HEK293T (cell line): ENCODE measurements at places on chromosomes 7 and 10.

DNA sequence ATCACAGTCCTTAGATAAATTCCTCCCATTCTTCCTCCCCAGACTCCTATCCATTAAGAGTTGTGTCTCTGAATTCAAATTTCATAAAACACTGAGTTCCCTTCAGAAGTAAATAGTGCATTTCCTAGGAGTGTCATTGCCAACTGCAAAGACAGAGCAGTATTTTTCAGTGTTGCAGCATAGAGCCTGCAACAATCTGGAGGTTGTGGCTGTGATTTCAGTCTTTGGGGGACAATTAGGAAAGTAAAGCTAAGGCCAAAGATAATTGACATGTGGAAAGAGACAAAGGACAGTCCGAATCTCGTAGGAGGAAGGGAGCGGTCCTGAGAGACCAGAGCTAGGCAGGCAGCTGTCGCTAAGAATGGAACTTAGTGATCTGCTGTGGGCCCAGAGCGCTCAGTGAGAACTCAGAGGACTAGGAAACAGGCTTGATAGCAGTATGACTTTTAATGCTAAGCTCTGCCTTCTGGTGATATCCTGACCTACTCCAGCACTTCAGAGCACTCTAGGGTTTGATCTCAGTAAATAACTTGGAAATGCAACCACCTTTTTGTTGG is 46.2 kb downstream of the PRPF18 start:
- DNase-seq, result no peak

DNA sequence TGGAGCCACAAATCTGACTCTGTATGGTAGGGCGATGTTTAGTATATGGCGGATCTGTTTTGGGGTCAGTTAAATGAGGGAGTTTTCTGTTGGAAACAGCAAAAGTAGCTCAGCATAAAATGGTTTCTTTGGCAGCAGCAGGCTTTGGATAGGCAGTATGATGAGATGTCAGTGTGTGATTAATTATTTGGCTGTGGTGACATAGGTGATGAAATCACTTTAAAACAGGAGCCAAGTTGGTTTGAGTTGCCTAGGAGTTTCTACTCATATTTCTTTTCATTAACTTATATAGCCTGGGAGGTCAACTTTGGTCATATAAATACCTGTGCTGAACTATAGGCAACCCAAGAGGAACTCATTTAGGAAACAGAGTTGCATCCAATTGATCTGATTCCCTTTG is 291.2 kb downstream of the LRMDA start:
- DNase-seq, result no peak

- DNase-seq, result peak; percentile 17
These were observed 558 bp downstream of the TCTN3 start for GRCh38 chr10:95693071-95693667.

DNA sequence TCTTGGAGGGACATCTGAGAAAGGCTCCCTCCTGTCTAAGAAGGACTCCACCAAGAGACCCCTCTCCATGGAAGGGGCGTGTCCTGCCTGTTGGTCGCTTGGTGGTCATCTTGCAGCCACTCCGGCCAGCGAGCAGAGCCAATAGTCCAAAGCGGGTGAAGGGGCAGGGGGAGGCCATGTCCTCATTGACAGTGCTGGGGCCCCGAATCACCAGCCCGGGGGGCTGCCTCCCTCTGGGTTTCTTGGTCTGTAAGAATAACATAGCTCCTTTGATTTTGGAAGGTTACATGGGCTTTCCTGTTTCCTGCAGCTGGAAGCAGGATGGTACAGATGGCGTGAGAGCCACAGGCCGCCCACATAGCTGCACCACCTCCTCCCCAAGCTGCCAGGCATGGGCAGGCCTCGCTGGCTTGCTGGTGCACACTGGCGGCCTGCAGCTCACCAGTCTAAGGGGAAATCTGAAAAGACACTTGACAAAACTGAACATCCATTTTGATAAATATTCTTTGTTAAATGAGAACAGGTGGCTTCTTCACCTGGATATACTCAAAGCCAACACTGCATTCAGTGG is 105.8 kb downstream of the ARHGAP22 start:
- no peak for DNase-seq

DNA sequence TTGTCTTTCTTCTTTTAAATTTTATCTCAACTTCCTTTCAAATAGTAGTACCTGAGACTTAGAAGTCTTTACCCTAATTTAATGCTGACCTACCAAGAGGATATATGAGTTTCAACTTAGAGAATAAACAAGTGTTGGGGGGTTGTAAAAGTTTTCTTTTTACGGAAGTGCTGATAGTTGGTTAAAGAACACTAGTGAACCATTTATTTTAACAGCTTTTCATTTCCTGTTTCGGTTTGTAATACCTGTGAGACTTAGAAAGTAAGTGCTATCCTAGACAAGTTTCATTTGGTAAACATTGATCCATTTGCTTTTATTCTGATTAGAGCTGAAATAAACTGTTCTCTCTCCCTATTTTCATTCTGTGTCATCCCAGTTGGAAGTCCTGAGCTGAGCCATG is 683.1 kb upstream of the SORCS1 start:
- DNase-seq, result no peak

DNA sequence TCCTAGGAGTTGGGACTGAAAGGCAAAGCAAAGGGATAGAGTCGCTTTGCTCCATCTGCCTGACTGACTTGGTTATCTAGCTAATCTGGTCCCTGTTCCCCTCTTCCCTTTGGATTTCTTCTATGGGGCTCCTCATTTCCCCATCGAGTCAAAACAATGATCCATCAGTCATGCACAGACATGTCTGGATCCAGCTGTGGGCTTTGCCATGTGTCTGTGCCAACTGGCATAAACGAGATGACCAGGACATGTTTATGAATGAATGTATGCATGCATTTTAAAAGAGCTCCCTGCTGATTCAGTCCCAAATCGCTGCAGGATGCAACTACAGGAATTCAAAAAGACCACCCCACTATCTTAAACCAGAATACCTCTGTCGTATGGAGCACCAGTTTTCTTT is 122.0 kb downstream of the ARL4A start:
- DNase-seq, result no peak

DNA sequence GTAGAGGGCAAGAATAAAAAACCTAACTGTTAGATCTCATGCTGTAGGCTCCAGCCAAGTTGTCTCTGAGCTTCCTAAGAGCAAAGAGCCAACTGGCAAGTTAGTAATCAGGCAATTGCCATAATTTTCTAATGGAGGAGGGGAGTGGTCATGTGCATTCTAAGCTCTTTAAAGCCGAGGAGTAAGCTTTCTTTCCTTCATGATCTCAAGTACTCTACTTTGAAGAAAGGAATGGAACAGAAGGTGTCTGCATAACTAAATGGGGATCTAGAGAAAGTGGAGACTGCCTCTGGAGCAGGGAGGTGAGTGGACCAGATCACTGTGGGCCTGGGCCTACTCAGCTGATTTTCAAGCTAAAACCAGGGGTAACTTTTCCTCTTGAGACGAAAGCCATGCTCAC is 37.7 kb upstream of the TOMM7 start:
- DNase-seq, result no peak

GRCh38 chr10:74047304-74047703 is 49.4 kb downstream of the VCL start:
- DNase-seq, result no peak

DNA sequence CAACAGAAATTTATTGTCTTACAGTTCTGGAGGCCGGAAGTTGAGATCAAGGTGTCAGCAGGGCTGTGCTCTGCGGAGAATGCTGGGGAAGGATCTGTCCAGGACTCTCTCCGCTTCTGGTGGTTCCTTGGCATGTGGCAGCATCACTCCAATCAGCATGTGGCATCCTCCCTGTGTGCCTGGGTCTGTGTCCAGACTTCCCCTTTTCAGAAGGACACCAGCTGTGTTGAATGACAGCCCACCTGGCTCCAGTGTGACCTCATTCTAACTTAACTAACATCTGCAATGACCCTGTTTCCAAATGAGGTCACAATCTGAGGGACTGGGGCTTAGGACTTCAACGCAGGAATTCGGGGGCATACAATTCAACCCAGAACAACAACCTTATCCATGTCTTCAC is 141.9 kb downstream of the BMS1 start:
- no peak for DNase-seq

GRCh38 chr7:71264005-71264404 is 132.1 kb downstream of the GALNT17 start:
- no peak for DNase-seq

- no peak for DNase-seq
These were observed 58.8 kb downstream of the ZNF518A start for GRCh38 chr10:96188916-96189315.

- peak; percentile 58 for DNase-seq
These were observed 11.7 kb upstream of the HOXA2 start for GRCh38 chr7:27113991-27114769.

DNA sequence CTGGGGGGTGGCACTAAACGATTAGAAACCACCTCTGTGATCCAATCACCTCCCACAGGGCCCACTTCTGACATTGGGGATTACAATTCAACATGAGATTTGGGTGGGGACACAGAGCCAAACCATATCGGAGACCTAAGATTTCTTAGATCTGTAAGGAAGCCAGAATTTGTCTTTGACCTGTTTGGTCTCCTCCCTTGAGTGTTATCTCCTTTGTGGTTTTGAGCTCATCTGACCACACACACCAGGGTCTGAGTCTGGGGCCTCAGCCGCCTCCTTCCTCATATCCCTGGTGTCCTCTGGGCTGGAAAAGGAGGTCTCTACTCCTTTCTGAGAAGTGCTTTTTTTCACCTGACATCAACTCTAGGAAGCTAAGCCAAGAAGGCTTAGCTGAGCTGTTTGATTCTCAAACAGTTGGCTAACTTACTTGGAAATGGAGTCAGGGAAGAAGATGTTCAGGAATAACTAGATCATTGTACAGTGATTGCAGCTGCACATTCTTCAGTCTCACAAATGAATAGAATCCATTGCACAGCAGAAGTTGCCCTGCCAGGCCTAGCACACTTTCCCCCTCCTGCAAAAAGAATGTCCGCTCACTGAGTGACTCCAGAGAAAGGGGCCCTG is 167.4 kb downstream of the ARHGAP21 start:
- DNase-seq, result no peak

GRCh38 chr10:106815427-106816043 is 349.0 kb downstream of the SORCS1 start:
- DNase-seq, result no peak

DNA sequence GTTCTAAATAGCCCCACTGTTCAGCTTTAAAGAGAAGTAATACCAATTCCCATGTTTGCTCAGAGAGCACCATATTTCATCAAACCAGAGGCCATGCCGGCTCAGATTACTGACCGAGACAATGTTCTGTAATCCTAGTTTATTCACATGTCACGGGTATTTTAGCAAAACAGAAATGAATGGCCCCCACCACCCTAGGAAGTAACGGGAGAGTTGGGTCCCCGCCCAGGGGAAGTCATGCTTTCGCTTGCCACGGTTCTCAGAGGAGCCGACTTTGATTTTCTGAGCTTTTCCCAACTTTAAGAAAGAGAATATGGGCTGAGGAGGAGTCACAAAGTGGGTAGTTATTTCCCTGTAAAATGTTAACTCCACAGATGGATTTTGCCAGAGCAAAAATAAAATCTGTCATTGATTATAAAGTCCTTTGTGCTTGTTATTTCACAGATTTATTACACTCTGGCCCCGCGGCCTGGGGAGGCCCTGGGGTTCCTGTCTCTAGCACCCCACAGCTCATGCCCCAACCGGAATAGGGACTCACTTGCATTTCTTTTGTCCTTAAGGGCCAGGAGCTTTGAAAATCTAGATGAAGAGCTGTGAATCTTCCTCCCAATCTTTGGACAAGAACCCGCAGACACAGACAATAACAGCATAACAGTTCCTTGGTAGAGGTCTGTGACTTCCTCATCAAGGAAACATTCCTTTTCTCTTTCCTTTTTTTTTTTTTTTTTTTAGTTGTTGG is 3.7 kb upstream of the GDF10 start:
- DNase-seq, result no peak

DNA sequence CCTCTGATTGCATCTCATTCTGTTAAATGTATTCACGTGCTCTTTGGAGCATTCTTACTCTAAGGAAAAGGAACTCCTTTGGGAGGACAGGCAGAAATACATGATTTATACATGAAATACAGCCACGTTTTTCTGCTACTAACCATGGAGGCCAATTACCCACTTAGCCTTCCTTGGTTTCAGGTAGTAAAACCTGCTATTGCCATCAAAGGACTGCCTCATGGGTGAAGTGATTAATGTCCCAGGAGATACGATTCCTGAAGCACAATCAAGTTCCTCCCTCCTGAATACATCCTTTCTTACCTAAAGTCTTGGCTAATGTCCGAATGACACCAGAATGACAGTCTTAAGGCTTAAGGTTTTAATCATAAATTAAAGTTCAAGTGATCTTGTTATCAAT is 58.5 kb upstream of the PIK3CG start:
- no peak for DNase-seq

DNA sequence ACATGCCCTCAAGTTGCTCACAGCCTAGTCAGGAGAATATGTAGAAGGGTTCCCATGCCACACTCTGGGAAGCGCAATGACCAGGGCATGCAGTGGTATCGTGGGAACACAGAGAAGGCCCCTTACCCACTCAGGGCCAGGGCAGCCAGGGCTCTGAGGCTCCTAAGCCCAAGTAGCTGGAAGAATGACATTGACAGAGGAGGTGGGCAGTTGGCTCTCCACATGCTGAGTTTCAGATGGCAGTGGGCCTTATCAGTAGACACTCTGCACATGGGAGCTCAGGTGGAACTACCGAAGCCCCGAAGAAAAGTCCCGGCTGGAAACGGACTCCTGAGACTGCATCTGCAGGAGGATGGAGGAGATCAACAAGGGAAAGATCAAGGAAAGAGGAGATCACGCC is 15.7 kb upstream of the SVOPL start:
- DNase-seq, result no peak

DNA sequence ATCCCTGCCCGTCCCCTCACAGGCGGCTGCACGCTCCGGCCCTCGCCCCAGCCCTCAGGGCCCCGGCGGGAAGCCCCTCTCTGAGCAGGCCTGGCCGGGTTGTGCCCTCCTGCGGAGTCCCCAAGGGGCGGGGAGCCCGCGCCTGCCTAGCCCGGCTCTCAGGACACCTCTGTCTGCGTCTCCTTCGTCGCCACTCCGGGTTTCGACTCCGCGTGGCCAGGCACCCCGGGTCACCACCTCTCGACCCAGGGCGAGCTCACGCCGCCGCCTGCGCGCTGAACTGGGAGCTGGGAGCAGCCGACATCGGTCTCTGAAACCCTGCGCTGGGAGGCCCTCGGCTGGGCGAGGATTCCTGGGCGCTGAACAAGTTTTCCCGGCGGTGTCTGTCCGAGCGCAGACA is 6.2 kb upstream of the OGDHL start:
- no peak for DNase-seq

GRCh38 chr10:23200997-23201652 is 9.0 kb downstream of the PTF1A start:
- no peak for DNase-seq

- DNase-seq, result no peak
These were observed 167.0 kb upstream of the CDK1 start for GRCh38 chr10:60611291-60611747.

GRCh38 chr7:68334636-68335272 is 1263.5 kb upstream of the AUTS2 start:
- DNase-seq, result no peak

GRCh38 chr7:18393465-18394118 is 102.0 kb upstream of the HDAC9 start:
- DNase-seq, result no peak
